ENCODE measurements at places on chromosomes 4 and X.

GRCh38 chrX:115591856-115592842 lies 31.2 kb downstream of the PLS3 start:
- DNase-seq, result no peak

DNA sequence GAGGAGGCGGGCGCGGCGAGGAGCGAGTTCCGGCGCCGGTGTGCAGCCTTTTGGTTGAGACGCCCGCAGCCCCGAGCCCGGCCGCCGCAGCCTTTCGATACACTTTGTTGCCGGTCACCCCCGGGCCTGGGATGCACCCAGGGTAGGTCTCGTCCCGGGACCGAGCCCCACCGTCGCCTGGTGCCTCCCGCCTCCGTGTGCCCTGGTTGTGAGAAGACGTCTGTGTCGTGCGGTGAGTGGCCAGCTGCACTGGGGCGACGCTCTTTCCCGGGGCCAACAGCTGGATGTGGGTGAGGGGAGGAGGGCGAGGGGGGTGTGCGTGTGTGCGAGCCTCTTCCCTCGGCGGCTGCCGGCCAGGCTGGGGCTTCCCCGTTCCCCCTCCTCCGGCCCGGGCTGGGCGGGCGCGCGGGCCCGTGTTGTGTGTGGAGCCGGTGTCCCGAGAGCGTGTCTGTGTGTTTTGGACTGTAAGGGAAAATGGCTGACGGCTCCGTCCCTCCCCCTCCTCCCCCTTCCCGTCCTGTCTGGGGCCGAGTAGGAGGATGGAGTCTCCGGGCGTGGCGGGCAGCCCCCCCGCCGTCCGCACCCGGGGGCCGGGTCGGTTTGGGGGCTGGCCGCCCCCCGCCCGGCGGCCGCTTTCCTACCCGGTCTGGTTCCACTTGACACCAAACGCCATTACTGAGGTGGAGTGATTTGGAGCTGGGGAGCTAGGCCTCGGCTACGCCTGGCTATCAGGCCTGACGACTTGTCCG lies 807 bp downstream of the USP9X start:
- no peak for DNase-seq

DNA sequence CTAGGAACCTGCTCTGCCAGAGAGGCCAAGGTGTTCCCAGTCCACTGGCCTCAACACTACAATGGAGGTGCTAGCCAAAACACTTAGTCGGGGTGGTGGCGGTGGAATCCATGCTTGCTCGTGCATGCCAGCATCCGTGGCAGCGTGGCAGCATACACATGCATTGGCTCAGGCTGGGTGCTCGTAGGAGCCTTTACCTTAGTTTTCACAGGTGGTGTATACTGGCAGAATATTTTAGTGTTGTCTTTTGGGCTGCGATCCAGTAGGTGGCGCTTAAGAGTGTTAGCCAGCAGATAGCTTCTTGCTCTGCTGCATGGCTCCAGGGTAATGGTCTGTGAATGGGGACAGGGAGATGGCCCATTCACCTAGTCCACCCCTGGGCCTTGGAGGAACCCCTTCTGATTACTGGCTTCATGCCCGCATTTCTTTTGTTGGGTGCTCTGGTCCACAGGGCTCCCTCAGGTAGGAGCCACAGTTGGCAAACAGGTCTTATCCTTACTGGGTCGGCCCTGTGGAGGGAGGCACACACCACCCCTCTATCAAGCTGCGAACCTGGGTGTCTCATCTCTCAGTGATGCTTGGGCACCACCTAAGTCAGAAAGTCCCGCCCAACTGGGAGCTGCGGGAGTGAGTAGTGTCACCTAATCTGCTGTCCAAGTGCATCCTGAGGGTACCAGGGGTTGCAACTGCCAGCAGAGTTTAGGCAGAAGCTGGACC lies 40.0 kb downstream of the RIPPLY1 start:
- no peak for DNase-seq

- no peak for DNase-seq
Measured at GRCh38 chr4:12846368-12846767, 637.8 kb downstream of the RAB28 start.

DNA sequence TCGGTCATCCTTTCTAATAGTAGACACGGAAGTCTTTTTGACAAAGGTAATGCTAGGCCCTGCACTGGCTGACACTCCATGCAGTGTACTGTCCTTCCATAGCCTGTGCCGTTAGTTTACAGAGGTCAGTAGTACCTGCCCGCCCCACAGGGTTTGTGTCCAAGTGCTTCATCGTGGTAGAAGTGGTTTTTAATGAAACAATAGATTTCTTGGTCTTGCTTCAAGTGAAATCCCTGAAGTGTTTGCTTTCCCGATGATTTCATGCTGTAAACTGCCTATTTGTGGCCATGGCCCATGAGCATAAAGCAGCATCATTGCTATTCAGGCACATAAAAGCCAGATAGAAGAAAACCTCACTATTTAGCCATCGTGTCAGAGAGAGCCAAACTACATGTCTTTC lies 139.3 kb downstream of the GPR143 start:
- no peak for DNase-seq

DNA sequence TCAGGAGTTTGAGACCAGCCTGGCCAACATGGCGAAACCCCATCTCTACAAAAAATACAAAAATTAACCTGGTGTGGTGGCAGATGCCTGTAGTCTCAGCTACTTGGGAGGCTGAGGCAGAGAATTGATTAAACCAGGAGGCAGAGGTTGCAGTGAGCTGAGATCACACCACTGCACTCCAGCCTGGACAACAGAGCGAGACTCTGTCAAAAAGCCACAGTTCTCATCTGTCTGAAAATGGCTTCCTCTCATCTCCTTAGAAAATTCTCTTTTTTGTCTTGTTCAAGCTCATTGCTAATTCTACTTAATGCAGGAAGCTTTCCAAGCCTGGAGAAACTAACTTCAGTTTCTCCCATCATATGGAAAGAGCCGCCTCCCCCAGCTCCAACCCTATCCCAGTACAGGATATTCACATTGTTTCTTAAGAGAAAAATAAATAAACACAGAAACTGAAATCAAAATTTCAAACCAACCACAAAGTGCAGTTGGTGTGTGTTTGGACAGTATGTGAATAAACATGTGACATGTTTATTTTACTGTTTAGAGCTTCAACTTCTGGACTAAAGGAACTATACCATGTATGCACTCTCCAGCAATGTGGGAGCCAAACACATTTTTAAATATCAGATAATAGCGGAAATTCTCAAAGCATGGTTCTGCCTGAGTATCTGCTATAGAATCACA lies 55.0 kb upstream of the GAB1 start:
- no peak for DNase-seq

GRCh38 chr4:91846233-91846632 lies 457.5 kb upstream of the GRID2 start:
- peak; percentile 21 for DNase-seq

DNA sequence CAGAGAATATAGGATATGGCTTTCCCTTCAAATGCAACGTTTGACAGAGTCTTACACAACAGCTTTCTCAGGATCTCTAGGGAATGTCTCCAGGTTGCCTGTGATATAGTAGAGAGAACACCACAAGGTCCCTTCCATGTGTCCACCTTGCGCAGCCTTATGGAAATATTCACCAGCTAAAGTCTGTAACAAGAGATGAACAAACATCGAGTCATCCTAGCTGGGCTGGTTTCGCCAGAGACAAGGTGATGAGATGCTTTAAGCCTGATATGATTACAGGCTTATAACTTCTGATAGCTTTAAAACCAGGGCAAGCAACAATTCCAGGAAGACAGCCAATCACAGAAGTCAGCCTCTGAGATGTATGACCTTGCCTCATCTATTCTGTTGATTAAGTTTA lies 83.8 kb downstream of the SEL1L3 start:
- DNase-seq, result no peak

GRCh38 chrX:38494239-38494823 lies 67.0 kb upstream of the TSPAN7 start:
- DNase-seq, result no peak

DNA sequence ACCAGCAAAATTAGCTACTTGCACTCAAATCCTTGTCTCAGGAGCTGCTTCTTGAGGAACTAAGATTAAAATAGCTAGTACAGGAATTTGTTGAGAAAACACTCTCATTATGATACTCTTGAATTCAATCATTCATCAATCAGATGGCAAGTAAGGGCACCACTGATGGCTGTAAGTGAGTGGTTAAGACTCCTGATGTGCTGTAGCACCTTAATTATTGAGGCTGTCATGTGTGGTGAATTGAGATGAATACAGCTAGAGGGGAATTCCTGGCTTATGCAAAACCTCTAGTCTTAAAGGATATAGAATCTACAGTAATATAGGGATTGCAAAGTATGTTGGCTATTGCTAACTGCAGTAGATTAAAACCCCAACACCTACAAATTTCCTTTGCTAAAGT lies 509.1 kb downstream of the IQCM start:
- no peak for DNase-seq

DNA sequence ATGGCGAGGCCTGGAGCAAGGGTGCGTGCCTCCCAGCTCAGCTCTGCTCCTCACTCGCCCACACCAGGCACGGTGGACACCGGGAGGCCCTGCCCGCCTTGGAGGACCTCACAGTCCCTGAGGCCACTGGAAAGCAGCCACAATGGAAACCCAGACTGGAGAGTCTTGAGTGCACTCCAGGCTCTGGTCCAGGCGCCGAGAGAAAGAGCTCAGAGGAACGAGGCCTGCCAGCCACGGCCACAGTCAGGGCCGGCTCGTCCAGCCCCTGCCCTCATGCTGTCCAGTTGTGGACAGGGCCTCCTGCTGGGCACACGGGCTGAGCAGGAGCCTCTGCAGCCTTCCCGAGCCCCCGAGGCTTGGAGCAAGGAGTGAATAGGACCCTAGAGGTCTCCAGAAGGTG lies 53.3 kb upstream of the GRPEL1 start:
- DNase-seq, result no peak

DNA sequence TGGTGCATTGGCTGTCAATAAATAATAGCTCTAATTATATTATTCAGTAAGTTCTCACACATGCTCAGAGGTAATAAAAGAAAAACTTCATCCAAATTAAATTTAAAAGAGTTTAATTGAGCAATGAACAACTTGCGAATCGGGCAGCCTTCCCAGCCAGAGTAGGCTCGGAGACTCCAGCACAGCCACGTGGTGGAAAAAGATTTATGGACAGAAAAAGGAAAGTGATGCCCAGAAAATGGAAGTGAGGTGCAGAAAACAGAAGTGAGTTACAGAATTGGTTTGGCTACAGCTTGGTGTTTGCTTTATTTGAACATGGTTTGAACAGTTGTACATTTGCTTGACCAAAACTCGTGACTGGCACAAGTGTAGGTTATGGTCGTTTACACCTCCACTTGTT lies 13.6 kb upstream of the BOD1L1 start:
- no peak for DNase-seq

DNA sequence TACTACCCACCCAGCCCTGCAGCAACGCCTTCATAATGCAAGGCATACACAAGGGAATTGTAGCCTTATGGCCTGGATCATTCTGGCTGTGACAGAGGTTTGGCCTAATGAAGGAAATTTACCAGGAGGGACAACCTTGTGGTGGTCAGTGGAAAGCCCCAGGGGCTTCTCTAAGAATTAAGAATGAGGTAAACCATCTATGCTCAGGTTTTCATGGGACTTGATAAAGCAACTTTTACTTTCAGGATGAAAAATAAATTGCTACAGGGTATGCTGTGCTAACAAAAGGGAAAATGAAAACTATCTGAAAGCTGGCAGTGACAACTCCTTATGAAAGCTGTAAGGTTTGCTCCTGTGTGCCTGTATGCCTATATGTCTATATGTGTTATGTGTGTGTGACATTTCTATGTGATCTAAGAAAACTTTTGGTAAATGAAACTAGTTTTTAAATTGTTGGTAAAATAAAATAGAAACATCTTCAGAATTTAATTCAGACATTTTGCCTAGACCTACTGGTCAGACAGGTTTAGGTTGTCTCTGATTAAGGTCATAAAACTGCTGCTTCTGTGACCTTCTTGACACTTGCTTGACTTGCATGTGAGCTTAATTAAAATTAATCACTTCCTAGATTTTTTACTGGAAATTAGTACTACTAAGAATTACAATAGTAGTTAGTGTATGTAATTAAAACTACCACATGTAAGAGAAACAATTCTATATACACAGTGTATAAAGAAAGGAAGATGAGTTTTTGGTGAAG lies 19.9 kb upstream of the TXK start:
- no peak for DNase-seq

GRCh38 chrX:71105628-71106027 lies 912 bp downstream of the CXorf65 start:
- DNase-seq, result no peak

GRCh38 chrX:39957816-39958566 lies 139.8 kb downstream of the BCOR start:
- no peak for DNase-seq

- no peak for DNase-seq
Measured at GRCh38 chr4:26854701-26855100, 5.9 kb upstream of the STIM2 start.

All from fibroblast of skin of left quadriceps (primary cell).